HFFc6 (cell line): ENCODE measurements at places on chromosomes 12 and 14. TPM values are rescaled to one million over a fixed set of nuclear protein-coding genes. Genes with fewer than 3 reads are reported as not detected.
A peak's percentile ranks its signal among the peaks of the same experiment; 100 is the strongest.

GRCh38 chr14:95547626-95548327 is 12.9 kb downstream of the GLRX5 start:
- peaks cover 41% of the 10 kb centered on the region for H3K4me1 ChIP-seq
- no peak overlapping the region; the same call in 1 of the 2 replicates for H3K4me3 ChIP-seq
- H3K27ac ChIP-seq: peak overlapping the region; percentile 56
- H3K36me3 ChIP-seq: peaks cover 26% of the 10 kb centered on the region

GRCh38 chr12:58877243-58877743 is 43.0 kb downstream of the LRIG3 start:
- H3K4me1 ChIP-seq: peaks cover 20% of the 10 kb centered on the region
- peak; percentile 66 for DNase-seq
- H3K36me3 ChIP-seq: peaks cover 72% of the 10 kb centered on the region
- no peak overlapping the region for H3K27ac ChIP-seq
- H3K27me3 ChIP-seq: no peaks in the 10 kb centered on the region; the same call in 1 of the 2 replicates

The ANKRD33 gene
- total RNA-seq: not detected in 3 replicates

DNA sequence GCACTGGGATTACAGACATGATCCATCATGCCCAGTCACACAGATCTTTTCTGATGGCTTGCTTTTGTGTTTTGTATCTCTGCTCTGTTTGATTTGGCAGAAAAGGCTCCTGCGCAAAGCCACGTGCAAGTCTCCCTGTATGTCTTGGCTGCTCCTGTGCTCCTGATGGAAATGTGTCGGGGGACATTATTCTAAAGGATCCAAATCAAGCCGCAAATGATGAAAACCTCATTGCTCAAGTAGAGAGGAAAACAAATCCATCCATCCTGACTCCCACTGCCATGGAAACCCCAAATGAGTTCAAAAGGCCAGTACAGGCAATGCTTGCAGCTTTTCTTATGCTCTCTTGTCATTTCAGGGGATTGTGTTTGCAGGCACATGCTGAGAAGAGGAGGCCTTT is 93.8 kb downstream of the NDUFA12 start:
- DNase-seq: no peak
- no peaks in the 10 kb centered on the region for H3K4me1 ChIP-seq
- no peak overlapping the region for H3K27ac ChIP-seq

DNA sequence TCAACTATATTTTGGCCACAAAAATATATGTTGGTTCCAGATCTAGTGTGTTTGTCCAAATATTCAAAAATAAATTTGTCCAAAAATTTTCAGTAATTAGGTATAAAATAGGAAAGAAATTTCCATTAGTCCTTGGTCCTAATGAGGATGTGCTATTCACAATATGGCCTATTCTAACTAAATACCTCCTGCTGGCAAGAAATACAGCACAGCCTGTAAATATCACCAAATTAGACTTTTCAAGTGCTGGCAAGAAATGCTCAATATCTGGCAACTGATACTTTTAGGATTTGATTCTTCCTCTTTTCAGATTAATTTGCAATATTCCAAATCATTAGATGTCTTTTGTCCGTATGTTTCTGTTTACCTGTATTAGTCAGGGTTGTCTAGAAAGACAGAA is 1446.2 kb downstream of the LRFN5 start:
- H3K4me1 ChIP-seq: no peaks in the 10 kb centered on the region
- no peak overlapping the region for H3K27ac ChIP-seq
- DNase-seq: no peak

GRCh38 chr12:49206389-49206788 is 17.5 kb upstream of the TUBA1A start:
- no peak for DNase-seq
- no peak overlapping the region for H3K27ac ChIP-seq
- H3K27me3 ChIP-seq: no peaks in the 10 kb centered on the region; the same call in 1 of the 2 replicates
- no peak overlapping the region for H3K4me3 ChIP-seq
- H3K36me3 ChIP-seq: no peaks in the 10 kb centered on the region
- H3K4me1 ChIP-seq: peaks cover 10% of the 10 kb centered on the region

DNA sequence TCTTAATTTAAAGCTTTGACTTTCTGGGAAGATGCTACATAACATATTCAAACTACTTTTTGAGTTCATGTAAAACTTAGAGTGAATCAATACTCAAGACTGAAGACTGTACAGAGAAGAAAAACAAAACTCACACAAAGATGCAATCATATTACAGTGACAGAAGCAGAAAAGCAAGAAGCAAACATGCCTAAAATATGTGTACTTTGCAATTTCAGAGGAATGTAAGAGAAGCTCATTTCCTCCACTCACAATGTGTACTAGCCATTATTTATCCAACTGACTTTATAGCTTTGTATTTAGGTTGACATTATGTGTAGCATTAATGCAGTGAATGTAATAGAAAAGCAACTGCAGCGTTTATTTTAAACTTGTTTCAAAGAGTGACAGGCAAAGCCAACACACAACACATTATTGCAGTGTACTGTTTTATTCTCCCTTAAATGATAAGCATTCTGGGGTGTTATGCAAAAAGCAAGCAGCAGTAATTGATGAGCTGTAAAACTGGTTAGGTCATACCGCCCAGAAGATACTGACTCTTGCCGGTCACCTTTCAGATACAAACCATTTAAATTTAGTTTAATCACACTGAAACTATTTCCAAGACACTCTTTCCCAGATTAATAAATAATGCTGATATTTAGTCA is 88.2 kb upstream of the PAWR start:
- H3K27ac ChIP-seq: peak overlapping the region; percentile 38
- no peak overlapping the region for H3K4me3 ChIP-seq
- DNase-seq: no peak
- H3K36me3 ChIP-seq: peaks cover 15% of the 10 kb centered on the region; the same call in 1 of the 2 replicates

- peak overlapping the region; percentile 94 for H3K27ac ChIP-seq
- peaks cover 53% of the 10 kb centered on the region for H3K4me1 ChIP-seq
- peaks cover 39% of the 10 kb centered on the region for H3K36me3 ChIP-seq
- no peaks in the 10 kb centered on the region; the same call in none of the 2 replicates for H3K27me3 ChIP-seq
Observed at GRCh38 chr12:72274931-72275330, 2.8 kb downstream of the TRHDE start.

The KLHDC2 gene
- 29.8 to 36.0 TPM (median 36.0 TPM) in 3 replicates for total RNA-seq

DNA sequence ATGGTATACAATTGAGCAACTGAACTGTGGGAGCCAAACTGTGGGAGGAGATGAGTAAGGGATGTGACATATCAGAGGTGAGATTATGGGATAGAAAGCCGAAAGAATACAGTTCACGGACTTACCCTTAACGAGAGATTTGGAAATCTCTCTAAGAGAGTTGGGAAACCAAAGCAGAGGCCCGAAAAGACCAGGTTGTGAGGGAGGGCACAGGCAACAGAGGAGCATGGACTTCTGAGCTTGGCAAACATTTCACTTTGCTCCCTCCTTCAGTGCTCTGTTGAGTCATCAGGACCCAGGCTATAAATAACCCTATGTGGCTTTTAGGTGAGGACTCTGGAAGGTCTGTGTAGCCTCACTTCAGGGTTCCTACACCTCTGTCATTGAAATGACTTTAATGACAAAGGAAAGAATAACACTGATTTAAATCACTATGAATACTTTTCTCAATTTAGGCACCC is 120.6 kb downstream of the TGFB3 start:
- peaks cover 63% of the 10 kb centered on the region for H3K4me1 ChIP-seq
- H3K36me3 ChIP-seq: no peaks in the 10 kb centered on the region
- H3K27ac ChIP-seq: peak overlapping the region; percentile 82
- H3K4me3 ChIP-seq: peak overlapping the region; percentile 51
- peak; percentile 46 for DNase-seq

DNA sequence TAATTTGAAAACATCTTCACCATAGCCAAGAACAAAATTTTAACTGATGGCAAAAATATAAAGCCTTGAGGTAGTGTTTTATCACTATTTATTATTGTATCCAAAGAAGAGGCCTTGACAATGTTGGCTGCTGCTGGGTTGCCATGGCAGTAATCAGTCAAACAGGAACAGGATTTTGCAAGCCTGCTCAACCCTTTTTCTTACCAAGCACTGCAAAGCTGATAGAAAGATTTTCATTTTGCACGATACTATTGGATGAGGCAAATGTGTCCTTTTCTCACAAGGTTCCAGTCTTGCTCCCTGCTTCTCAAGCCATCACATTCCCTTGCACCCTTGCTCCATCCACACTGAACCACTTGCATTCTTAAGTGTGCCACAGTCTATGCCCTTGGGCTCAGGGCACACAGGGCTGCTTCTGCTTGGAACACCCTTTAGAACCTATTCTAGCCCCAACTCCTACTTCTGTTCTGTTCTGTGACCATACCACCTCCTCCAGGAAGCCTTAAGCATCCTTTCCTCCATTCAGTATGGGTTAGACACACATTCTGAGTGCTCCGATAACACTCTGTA is 76.5 kb upstream of the AMIGO2 start:
- no peaks in the 10 kb centered on the region for H3K27me3 ChIP-seq
- H3K4me1 ChIP-seq: peaks cover 21% of the 10 kb centered on the region
- peaks cover 33% of the 10 kb centered on the region for H3K36me3 ChIP-seq
- peak overlapping the region; percentile 53 for H3K27ac ChIP-seq
- H3K4me3 ChIP-seq: no peak overlapping the region

The VRTN gene
- total RNA-seq: not detected in 3 replicates

GRCh38 chr14:65704437-65704836 is 291.9 kb downstream of the FUT8 start:
- H3K4me1 ChIP-seq: no peaks in the 10 kb centered on the region
- H3K36me3 ChIP-seq: peaks cover 11% of the 10 kb centered on the region
- H3K4me3 ChIP-seq: no peak overlapping the region

DNA sequence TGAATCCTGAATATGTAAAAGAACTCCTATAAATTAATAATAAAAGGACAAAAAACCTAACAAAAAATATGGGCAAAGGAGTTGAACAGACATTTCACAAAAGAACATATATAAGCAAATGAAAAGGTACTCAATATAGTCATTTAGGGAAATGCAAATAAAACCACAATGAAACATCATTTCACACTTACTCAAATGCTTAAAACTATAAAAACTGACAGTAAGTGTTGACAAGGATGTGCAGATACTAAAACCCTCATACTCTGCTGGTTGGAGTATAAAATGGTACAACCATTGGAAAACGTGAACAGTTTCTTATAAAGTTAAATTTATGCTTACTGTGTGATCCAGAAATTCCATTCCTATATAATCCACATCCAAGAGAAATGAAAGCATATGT is 247.1 kb downstream of the GXYLT1 start:
- no peak overlapping the region for H3K27ac ChIP-seq
- DNase-seq: no peak
- no peaks in the 10 kb centered on the region for H3K27me3 ChIP-seq
- no peaks in the 10 kb centered on the region for H3K36me3 ChIP-seq
- no peak overlapping the region for H3K4me3 ChIP-seq

- no peak overlapping the region for H3K4me3 ChIP-seq
- H3K27me3 ChIP-seq: no peaks in the 10 kb centered on the region
- peaks cover 14% of the 10 kb centered on the region for H3K36me3 ChIP-seq
- peaks cover 93% of the 10 kb centered on the region for H3K4me1 ChIP-seq
Observed at GRCh38 chr14:85572011-85572410, 42.1 kb downstream of the FLRT2 start.

The DHRS2 gene
- 0.18 to 0.67 TPM (median 0.31 TPM) in 3 replicates for total RNA-seq

DNA sequence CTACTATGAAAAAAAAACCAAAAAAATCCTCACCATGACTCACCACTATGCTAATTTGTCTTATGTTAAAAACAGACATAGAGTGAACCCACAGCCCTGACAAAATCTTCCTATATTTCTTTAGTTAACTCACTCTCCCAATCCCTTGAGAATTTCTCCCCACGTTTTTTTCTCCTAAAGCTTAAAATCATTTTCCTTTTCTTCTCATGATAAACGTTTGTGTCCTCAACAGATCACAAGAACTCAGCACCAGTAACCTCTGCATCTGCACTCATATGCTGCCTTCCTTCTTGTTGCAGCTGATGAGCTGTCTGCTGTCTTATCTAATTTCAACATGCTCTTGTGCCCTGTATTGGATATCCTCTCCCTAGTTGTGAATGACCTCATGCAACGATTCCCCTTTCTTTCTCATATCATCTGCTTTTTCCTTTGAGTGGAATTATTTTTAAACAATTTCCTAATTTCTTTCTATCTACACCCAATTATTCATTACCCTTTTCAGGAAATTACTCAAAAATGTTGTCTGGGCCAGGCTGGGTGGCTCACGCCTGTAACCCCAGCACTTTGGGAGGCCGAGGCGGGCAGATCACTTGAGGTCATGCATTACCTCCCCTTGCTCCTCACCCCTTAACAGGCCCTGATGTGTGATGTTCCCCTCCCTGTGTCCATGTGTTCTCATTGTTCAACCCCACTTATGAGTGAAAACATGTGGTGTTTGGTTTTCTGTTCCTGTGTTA is 427.5 kb upstream of the MGAT4C start:
- DNase-seq: no peak
- H3K4me3 ChIP-seq: no peak overlapping the region
- no peaks in the 10 kb centered on the region for H3K36me3 ChIP-seq
- no peak overlapping the region for H3K27ac ChIP-seq

GRCh38 chr12:125704803-125705202 is 639.6 kb downstream of the AACS start:
- H3K4me1 ChIP-seq: no peaks in the 10 kb centered on the region
- H3K27me3 ChIP-seq: no peaks in the 10 kb centered on the region
- H3K4me3 ChIP-seq: no peak overlapping the region
- H3K36me3 ChIP-seq: peaks cover 7% of the 10 kb centered on the region

GRCh38 chr12:93244514-93245077 is 133.1 kb upstream of the NUDT4 start:
- peaks cover 42% of the 10 kb centered on the region for H3K4me1 ChIP-seq
- no peak overlapping the region for H3K27ac ChIP-seq
- peaks cover 1% of the 10 kb centered on the region; the same call in 1 of the 2 replicates for H3K27me3 ChIP-seq
- no peak for DNase-seq
- H3K4me3 ChIP-seq: no peak overlapping the region
- H3K36me3 ChIP-seq: peaks cover 7% of the 10 kb centered on the region

DNA sequence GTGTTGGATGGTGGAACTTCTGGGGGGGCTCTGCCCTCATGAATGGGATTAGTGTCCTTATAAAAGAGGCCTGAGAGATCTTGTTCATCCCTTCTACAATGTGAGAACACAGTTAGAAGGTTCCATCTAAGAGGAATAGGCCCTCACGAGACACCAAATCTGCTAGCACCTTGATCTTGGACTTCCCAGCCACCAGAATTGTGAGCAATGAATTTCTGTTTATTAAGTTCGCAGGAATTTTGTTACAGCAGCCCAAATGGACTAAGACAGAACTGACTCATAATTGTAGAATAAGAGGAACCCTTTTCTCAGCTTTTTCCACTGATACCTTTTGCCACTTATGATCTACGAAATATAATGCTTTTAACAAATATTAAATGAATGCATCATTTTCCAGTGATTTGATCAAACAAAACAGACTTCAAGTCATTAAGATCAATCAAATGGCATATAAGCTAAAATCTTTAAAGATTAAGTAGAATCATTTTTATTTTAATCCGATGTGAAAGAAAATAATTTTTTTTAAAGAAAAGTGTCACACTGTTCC is 68.2 kb downstream of the HECTD1 start:
- no peak overlapping the region for H3K27ac ChIP-seq
- peaks cover 5% of the 10 kb centered on the region; the same call in 1 of the 2 replicates for H3K4me1 ChIP-seq
- no peak for DNase-seq
- peaks cover 7% of the 10 kb centered on the region for H3K36me3 ChIP-seq

The PLEKHH1 gene
- 0.14 to 0.25 TPM (median 0.21 TPM) in 3 replicates for total RNA-seq

DNA sequence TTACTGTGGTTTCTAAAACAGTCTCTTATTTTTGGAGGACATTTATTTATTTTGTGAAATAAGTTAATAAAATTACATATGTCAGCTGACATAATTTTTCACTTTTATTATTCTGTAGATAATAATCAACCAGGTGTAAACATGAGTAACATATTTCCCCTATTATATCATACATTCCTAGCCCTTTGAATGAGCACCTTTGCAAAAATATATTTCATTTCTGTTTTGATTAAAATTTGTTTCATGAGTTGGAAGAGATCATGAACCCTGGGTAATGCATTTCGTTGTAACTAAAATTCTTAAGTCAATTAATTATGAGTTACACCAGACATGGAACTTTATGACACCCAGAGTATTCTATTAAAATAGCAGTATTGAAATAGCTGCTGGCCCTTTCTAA is 56.3 kb downstream of the SLC16A7 start:
- no peak for DNase-seq
- no peak overlapping the region; the same call in 1 of the 2 replicates for H3K27ac ChIP-seq
- H3K4me3 ChIP-seq: no peak overlapping the region
